IPS-NIHi11 (cell line): ENCODE measurements at places on chromosomes 1 and 21.

DNA sequence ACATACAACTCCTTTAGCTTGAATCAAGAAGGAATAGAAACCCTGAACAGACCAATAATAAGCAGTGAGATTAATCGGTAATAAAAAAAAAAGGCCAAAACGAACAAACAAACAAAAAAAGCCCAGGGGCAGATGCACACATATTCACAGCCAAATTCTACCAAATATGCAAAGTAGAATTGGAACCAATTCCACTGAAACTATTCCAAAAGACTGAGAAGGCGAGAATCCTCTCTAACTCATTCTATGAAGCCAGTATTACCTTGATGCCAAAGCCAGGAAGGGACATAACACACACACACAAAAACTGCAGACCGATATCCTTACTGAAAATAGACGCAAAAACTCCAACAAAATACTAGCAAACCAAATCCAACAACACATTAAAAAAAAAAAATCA is 161.6 kb downstream of the ASTN1 start:
- no peak for DNase-seq

GRCh38 chr1:58805716-58806571 is 22.1 kb upstream of the JUN start:
- DNase-seq, result no peak

DNA sequence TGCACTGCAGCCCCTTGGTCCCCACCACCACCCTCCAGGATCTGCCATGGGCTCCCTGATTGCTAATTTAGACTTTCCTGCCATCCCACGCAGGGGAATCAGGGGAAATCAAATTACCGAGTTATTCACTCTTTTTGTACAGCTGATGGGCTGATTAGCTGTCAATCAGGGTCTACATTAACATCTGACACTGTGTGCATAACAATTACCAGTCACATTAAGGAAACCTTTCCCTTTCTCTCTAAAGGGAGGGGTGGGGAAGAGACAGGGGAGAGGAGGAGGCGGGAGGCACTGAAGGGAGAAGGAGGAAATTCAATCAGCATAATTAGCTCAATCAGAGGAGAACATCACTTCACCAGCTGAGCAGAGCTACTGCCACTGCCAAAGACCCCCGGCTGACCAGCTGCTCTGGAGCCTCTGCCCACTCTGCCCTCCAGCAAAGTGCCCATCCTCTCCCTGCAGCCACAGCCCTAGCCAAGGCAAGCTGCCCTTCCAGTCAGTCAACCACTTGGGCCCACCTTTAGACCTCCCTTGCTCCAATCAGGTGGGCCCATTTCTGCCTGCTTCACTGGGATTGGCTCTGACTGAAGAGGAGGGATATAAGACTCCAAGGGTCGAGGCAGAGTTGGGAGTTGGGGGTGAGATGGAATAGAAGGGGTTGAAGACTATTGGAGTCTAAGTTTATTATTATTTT is 199.3 kb upstream of the ZC3H12A start:
- peak; percentile 74 for DNase-seq

GRCh38 chr1:178521241-178521640 is 8.3 kb downstream of the TEX35 start:
- no peak for DNase-seq

DNA sequence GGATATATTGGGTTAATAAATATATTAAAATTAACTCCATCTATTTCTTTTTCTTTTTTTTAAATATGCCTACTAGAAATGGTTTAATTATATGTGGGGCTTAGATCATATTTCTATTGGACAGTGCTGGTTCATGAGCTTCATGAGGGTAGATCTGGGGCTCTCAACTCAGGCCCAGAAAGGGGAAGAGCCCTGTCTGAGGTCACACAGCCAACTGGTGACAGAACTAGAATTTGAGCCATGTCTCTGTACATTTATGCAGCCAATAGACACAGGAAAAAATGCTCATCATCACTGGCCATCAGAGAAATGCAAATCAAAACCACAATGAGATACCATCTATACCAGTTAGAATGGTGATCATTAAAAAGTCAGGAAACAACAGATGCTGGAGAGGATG is 5.1 kb upstream of the EPHB2 start:
- DNase-seq, result no peak

- no peak for DNase-seq
These were observed 53.9 kb downstream of the PHC2 start for GRCh38 chr1:33377013-33377412.

DNA sequence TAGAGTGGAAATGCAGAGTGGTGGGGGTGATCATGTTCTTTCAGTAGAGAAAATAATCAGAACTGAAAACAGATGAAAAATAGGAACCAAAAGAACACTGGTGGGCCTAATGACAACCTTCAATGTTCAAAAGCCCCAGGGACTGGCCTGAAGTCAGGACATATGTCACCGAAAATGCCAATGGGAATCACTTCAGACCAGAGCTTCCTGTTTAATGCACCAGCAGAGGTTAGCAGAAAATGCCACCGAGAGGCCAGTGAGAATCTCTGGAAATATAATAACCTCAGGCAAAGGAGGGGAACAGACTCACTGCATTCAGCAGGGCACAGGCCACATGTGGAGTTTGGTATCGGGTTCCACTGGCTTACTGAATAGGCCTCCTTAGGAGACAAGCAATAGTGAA is 15.9 kb upstream of the CD58 start:
- DNase-seq, result peak; percentile 38
